Foreskin melanocyte (primary cell): ENCODE measurements at places on chromosomes 4 and X.

GRCh38 chr4:116881077-116881476 lies 204.3 kb downstream of the TRAM1L1 start:
- DNase-seq = no peak

DNA sequence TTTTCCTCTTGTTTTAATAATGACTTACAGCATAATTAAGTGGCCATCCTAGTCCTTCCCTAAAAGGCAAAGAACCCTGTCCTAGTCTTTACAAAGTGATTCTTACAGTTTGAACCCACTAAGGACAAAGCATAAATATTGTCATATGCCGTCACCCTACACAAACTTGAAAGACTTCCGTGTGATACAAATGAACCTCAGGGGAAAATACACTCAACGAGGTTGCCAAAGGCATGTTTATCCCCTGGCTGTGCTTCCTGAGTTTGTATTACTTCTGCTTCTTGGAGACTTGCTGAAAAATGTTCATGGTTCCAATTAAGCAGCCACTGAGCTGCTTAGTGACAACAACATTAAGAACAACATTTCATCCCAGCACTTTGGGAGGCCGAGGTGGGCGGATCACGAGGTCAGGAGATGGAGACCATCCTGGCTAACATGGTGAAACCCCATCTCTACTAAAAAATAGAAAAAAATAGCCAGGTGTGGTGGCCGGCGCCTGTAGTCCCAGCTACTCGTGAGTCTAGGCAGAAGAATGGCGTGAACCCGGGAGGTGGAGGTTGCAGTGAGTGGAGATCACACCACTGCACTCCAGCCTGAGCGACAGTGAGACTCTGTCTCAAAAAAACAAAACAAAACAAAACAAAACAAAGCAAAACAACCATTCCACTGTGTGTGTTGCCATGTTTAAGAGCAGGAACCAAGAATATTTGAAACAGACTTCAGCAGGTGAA lies 16.2 kb downstream of the RASSF6 start:
- no peak for DNase-seq

DNA sequence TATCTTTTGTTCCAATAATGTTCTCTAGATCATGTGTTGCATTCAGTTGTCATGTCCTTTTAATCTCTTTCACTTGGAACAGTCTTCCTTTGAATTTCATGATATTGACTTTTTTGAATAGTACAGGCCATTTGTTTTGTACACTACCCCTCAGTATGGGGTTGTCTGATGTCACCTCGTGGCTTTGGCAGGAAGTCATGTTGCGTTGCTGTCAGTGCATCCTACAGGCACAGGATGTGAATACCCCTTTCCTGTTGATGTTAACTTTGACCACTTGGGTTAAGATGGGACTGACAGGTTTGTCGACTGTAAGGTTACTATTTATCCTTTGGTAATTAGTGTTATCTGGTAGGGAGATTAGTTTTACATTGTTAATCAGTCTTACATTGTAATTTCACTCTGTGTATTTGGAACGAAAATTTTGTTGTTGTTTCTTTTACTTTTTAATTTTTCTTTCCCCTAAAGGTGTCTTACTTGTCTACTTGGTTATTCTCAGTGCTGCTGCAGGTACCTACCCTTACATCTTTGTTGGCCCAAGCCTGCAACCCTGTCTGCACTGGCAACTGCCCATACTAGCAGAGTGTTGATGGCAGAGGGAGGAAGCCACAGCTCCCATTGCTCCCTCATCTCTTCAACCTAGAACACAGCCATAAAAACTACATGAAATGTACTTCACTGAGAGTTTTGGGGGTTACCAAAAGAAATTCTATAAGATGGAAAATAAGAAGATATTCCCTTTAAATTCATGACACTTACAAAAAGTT lies 14.7 kb upstream of the ATP8A1 start:
- no peak for DNase-seq

DNA sequence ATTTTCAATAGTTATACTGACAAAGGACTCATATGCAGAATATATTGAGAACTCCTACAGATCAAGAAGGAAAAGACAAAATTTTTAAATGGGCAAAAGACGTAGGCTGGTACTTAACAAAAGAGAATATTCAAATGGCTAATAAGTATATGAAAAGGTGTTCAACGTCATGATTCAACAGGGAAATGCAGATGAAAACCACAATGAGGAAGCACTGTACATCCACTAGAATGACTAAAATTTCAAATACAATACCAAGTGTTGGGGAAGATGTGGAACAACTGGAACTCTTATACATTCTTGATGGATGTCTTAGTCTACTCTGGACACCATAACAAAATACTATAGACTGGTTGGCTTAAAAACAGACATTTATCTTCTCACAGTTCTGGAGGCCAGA lies 1.3 kb upstream of the MRFAP1L1 start:
- DNase-seq = no peak

- DNase-seq = no peak
Observed at GRCh38 chr4:82524570-82525152, 37.1 kb downstream of the TMEM150C start.

- peak; percentile 6 for DNase-seq
Observed at GRCh38 chrX:107537815-107538214, 88.4 kb downstream of the FRMPD3 start.

GRCh38 chr4:148420397-148420796 lies 21.8 kb downstream of the NR3C2 start:
- DNase-seq = no peak

- no peak for DNase-seq
Observed at GRCh38 chr4:170656506-170656905, 566.8 kb upstream of the AADAT start.

DNA sequence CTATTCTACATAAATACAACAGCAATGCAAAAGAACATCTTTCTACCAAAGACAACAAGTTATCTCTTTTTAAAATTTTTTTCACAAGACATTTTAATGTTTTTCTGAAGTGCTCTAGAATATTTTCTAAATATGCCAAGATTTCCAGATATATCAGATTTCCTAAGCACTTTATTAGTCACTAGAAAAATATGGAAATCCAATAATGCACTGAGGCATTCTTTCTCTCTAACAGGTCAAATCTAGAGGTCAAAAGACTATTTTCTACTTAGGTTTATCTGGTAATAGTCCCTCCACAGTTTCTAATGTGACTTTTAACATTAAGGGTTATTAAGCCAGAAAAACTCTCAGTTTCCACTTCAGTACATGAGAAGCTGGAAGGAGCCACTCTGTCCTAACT lies 1041.2 kb upstream of the INTU start:
- DNase-seq = no peak

DNA sequence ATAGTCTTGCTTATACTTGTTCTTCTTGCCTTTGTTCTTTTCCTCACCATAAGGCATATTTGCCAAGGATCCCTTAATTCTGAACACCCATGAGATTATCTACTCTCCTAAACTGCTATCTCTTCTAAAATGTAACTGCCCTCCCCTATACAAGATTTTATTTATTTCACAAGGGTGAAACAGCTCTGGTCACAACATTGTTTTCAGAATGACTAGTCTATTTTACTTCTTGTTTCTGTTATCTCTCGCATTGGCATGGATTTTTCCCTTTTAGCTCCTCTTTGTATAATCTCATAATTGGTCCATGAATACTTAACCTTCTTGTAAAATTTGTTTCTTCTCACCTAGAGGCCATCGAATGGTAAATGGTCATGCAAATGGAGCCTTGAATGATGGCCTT lies 17.2 kb upstream of the COL25A1 start:
- no peak for DNase-seq

DNA sequence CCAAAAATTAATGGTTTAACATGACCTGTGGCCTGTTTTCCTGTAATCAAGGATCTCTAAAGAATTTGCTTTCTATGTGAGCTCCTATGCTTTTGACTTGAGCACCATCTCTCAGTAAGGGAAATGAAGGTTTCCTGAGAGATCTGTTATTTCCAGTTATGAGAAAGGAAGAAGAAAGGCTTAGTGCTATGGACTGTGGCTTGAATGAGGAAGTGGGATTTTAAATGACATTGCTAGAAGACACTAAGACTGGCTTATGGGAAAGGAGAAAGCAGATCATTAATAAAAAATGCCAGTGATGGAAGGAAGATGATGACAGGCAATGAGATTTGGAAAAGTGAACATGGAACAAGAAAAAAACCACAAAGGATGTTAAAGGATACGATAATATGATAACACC lies 285.4 kb downstream of the OPHN1 start:
- DNase-seq = no peak

- DNase-seq = no peak
Observed at GRCh38 chr4:98027827-98028226, 115.4 kb downstream of the STPG2 start.

DNA sequence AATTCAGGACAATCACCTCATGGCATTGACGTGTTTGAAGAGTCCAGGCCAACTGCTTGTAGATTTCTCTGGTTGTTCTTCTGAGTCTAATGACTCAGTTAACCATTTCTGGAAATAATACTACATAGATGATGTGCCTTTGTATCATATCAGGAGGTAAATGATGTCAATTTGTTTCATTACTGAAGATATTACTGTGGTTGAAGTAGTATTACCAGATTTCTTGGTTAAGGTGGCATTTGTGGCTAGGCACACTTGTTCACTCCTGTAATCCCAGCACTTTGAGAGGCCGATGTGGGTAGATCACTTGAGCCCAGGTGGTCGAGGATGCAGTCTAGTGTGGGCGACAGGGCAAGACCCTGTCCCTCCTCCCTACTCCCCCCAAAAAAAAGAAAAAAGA lies 15.7 kb downstream of the RPL9 start:
- no peak for DNase-seq

DNA sequence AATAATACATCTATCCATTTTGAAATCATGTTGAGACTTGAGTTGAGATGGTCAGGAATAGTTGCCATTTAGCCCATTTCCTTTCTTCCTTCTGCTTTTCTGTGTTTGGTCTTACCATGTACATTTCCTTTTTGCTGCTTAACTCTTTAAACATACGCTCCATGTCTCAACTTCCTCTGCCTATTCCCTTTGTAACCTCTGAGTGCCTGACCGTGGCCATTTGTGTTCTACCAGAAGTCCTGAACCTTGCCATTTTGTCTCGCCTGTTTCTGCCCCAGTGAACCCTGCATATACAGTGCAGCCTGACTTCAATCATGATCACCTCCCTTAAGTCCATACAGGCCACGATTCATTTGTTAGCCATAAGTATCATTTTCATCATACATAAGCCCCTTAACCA lies 169.0 kb downstream of the RAPGEF2 start:
- DNase-seq = no peak

GRCh38 chr4:90584051-90584450 lies 456.9 kb downstream of the CCSER1 start:
- no peak for DNase-seq

DNA sequence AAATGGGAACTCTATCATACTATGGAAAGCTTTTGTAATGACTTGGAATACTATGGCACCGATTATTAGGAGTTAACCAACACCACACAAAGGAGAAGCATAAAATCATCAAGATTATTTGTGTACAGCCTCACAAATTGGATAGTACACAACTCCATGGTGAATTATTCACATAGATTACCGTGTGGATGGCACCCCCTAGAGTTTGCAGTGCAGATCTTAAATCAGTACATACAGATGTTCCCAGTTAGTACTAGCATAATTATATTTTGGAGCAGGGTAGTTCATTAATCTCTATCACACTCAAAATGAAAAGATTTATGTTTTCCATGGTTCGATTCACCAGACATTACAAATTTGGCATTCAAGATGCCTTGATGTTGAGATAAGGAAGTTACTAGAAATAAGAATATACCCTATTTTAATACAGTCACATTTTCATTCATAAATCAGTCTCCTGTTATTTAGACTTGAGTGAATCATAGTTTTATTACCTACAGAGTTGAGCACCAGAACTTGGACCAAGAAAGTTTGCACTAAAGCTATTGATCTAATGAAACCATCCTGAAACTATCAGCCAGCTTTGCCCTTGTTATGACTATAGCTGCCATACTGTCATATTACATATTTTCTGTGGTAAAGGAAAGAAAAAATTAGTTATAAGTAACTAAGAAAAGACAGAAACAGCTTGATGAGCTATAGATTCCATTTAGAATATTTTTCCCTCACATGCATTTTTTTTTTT lies 531.8 kb downstream of the GLUD2 start:
- DNase-seq = peak; percentile 6

DNA sequence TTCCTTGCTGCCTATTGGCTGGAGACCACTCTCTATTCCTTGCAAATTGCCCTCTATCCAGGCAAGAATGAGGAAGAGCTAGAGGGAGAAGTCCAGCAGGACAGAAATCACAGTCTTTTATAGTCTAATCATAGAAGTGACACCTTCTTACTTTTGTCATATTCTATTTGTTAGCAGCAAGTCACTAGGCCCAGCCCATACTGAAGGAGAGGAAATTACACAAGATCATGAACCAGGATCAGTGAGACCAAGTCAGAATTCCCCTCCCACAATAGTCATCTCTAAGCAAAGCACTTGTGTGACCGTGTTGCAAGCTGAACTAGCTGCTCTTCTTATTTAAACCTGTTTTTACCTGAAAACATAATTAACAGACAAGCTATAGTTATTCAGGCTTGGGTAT lies 317.7 kb downstream of the INPP4B start:
- DNase-seq = no peak

DNA sequence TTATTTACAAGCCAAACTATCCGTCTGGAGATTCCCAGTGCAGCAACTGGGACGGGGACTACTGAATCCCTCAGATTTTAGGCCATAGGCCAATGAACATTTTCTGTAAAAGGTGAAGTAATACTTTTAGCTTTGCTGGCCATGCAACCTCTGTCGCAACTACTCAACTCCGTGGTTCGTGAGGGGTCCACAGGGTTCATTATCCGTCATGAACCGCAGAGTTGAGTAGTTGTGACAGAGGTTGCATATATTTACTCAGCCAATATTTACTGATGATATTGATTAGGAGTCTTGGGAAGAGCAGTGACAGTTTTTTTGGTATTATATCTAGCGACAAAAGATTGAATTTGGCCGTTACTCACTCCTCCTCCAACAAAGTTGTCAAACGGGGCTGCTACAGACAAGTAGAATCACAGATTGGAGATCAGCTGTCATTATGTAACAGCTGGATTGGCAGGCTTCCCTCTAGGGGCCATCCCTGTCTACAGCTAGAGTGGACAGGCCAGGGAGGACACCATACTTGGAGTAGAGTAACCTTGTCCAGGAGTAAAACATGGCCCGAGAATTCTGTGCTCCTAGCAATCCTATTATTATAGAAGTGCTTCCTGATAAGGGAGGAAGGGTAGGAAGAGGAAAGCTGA lies 37.2 kb upstream of the CD38 start:
- no peak for DNase-seq

DNA sequence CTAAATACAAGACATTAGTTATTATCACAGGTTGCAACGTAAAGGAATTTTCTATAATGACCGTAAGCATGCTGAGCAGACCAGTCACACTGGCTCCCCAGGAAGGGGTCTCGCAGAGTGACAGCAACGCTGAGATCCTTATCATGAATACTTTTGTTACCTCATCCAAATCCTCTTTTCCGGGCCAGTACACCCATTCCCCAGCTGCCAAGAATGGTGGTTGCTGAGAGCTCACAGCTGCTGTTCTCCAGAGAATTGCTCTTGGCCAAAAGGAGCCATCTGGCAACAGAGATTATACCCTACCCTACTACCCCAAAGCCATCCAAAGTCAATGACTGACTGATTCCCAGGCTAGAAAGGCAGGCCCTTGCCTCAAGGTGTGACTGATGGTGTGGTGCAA lies 91.6 kb downstream of the FUNDC1 start:
- no peak for DNase-seq
